ENCODE measurements at places on chromosomes 5 and 9.

DNA sequence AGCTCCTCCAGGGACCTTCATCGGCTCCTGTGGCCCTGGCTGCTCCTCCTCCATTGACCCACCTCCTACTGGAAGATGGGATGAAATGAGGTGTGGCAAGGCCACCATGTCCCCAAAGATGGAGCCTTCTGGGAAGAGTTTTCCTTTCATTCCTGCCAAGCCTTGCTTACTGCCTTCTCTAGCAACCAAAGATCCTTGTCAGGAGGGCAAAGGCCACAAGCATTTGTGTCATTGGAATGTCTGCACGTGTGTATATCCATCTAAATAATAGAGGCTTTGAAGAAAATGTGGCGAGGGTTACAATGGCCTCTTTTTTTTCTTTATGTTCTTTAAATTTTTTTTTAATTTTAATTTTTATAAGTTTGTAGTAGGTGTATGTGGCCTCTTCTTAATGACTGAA lies 313.6 kb downstream of the ARHGEF28 start:
- DNase-seq = no peak

GRCh38 chr9:91360551-91361290 lies 997 bp downstream of the AUH start:
- DNase-seq = no peak

- no peak for DNase-seq
These were observed 233.8 kb downstream of the HSPA4 start for GRCh38 chr5:133285583-133286021.

DNA sequence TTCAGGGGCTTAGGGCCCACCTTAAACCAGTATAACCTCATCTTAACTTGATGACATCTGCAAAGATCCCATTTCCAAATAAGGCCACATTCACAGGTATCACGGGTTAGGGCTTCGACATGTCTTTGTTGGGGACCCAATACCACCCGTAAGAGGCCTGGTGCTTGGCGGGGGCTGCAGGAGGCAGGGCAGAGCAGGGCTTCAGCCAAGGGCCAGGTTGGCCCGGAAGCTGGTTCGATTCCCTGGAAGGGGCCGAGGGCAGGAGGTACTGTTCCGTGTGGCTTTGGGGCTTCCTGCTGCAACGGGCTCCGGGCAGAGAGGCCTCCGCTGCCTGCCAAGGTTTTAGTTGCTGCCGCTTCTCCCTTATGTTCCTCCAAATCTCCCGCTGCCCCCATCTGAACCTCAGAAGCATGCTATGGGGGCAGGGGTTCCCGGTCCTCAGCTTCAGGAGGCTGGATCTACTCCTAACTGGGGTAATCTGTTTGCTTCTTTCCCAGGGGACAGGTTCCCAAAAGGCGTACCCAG lies 29.8 kb downstream of the MED10 start:
- no peak for DNase-seq

DNA sequence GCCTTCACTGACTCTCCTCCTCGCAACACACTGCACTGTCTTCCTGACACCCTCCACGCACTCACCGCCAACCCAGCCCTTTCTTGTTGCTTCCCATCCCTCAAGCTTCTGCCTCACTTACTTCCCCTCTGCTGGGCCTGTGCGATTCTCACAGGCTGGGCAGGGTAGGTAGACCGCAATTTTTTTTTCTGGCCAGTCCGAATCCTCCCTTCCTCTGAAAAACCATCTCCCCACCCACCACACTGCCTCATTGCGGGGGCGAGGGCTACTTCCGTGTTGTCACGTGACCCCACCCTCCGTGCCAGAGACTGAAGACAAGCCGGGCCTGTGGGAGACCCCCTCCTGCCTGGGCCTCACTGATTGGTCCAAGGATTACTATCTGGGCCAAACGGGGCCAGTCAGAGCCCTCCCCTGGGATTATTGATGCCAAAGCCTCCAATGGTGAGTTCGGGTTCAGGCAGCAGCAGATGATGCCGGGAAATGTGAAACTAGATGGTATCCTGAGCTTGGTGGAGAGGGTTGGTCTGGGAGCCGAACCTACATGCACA lies 73.1 kb downstream of the STK10 start:
- DNase-seq = no peak

Measured in vagina (tissue), 2 donors.